ENCODE measurements at places on chromosomes 12 and 14. TPM values are rescaled to one million over a fixed set of nuclear protein-coding genes. Genes with fewer than 3 reads are reported as not detected.

ACACB gene
- 7.4 TPM for total RNA-seq

GALNT16 gene
- 0.06 TPM for total RNA-seq

SLC7A7 gene
- total RNA-seq, result 0.71 TPM

PROX2 gene
- total RNA-seq, result 0.71 TPM

NPFF gene
- total RNA-seq, result not detected

SMCO2 gene
- 0.41 TPM for total RNA-seq

CDKN3 gene
- total RNA-seq, result 73.3 TPM

HNF1A gene
- not detected for total RNA-seq

TMEM263 gene
- 62.3 TPM for total RNA-seq

SERPINA9 gene
- not detected for total RNA-seq

ACOT6 gene
- total RNA-seq, result not detected

DDN gene
- total RNA-seq, result 1.5 TPM

DPPA3 gene
- not detected for total RNA-seq

FAM222A gene
- 0.11 TPM for total RNA-seq

PTGER2 gene
- 10.3 TPM for total RNA-seq

MMP17 gene
- not detected for total RNA-seq

PPP1R36 gene
- total RNA-seq, result not detected

VDR gene
- 182 TPM for total RNA-seq

PLEKHG7 gene
- total RNA-seq, result not detected

TMEM30B gene
- total RNA-seq, result 0.77 TPM

SIRT4 gene
- 4.1 TPM for total RNA-seq

TSPAN19 gene
- not detected for total RNA-seq

SLC8A3 gene
- 2.0 TPM for total RNA-seq

KITLG gene
- 0.05 TPM for total RNA-seq

RFC5 gene
- total RNA-seq, result 64.4 TPM

DPF3 gene
- 0.30 TPM for total RNA-seq

ACOT4 gene
- total RNA-seq, result 1.8 TPM

CARMIL3 gene
- 4.2 TPM for total RNA-seq

ETFRF1 gene
- total RNA-seq, result 11.8 TPM

RNASE3 gene
- total RNA-seq, result not detected

ETV6 gene
- total RNA-seq, result 49.0 TPM

SLC17A8 gene
- not detected for total RNA-seq

SLC6A12 gene
- total RNA-seq, result not detected

TMCC3 gene
- total RNA-seq, result 1.0 TPM

DCTN2 gene
- 96.4 TPM for total RNA-seq

B4GALNT1 gene
- 3.7 TPM for total RNA-seq

TEX22 gene
- 3.7 TPM for total RNA-seq

MAP1LC3B2 gene
- total RNA-seq, result 0.97 TPM

RNASE7 gene
- total RNA-seq, result not detected

CMKLR1 gene
- total RNA-seq, result not detected

TBC1D30 gene
- total RNA-seq, result 0.34 TPM

EVL gene
- 560 TPM for total RNA-seq

OR4L1 gene
- not detected for total RNA-seq
